ENCODE measurements at places on chromosomes 7 and 10.

- no peak for DNase-seq
Measured at GRCh38 chr7:44235582-44236332, 35.0 kb downstream of the YKT6 start.

GRCh38 chr7:80380957-80381356 lies 130.9 kb downstream of the GNAT3 start:
- DNase-seq, result no peak

- peak; percentile 37 for DNase-seq
Measured at GRCh38 chr10:91493313-91493712, 83.2 kb downstream of the HECTD2 start.

GRCh38 chr10:22097696-22098095 lies 94.2 kb upstream of the DNAJC1 start:
- no peak for DNase-seq

- DNase-seq, result no peak
Measured at GRCh38 chr10:55368467-55368866, 567.4 kb upstream of the PCDH15 start.

GRCh38 chr7:122626785-122627184 lies 72.1 kb downstream of the RNF133 start:
- DNase-seq, result no peak

DNA sequence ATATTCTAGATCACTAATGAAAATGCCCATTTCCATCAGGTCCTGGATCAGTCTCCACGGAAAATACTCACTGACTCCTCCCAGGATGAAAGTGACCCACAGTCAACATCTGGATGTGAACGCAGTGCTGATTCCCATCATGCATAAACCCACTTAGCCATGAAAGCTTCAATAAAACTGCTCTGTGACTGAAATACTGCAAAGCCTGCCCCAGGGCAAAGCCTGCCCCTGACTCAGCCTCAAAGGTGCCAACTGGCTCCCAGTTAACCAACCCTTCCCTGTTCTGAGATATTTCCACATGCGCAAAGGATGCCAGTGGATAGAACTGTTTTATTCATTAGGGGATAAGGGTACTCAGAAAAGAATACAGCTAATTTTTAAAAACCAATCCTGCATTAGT lies 24.0 kb downstream of the OSBPL3 start:
- DNase-seq, result no peak

GRCh38 chr10:62049624-62050345 lies 148.3 kb downstream of the ARID5B start:
- no peak for DNase-seq

- DNase-seq, result no peak
Measured at GRCh38 chr10:127071126-127071525, 125.3 kb downstream of the INSYN2A start.

- DNase-seq, result no peak
Measured at GRCh38 chr10:29493697-29494096, 141.1 kb downstream of the SVIL start.

DNA sequence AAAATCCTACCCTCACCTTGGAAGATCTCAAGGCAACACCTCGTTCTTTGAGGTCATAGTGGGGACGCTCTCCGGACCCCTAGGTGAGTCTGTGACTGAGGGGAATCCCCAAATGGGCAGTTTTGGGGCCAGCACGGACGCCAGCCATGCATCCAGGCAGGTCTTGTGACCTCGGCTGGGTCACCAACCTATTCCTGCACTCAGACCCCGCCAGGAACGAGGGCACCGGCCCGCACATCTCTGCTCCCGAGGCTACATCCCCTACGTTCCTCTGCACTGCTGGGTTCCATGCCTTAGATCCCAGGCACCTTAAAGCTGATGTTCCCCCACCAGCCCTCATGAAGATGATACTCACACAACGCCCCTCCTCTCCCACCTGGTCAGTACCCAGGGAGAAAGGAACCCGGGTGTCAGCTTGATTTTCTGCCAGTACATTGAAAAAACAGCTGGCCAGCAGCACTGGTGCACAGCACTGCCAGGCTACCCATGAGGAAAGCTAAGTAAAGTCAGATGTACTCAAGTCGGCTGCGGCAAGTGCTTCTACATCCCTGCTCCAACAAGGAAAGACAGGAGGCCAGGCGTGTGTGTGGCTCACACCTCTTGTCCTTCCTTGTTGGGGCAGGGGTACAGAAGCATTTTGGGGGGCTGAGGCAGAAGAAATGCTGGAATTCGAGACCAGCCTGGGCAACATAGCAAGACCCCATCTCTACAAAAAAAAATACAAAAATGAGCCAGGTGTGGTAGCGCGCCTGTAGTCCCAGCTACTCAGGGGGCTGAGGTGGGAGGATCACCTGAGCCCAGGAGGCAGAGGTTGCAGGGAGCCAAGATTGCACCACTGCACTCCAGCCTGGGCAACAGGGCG lies 48.1 kb downstream of the DIP2C start:
- no peak for DNase-seq

DNA sequence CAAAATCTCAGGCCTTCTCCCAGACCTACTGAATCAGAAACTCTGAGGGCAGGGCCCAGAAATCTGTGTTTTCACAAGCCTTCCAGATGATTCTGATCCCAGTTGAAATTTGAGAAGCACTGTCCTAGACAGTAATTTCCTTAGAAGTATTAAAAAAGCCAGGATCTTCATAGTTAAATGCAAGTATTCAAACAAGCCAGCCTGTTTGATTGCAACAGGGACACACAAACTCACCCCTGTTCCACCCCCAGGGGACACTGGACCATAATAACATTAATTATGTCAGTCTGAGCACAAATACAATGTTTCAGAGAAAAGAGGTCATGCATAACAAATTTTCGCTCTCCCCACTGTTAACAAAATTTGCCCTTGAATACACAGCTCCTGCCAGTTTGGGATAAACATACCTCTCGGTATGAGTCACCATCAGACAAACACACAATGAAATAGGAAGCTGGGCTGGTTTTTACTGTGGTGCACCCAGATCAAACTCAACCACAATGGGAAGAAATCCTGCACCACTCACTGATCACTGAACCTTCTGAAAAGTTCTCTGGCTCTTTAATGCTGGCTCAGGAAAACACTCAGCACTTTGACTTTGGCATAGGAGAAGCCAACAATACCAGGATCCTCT lies 34.3 kb downstream of the ABLIM1 start:
- no peak for DNase-seq

DNA sequence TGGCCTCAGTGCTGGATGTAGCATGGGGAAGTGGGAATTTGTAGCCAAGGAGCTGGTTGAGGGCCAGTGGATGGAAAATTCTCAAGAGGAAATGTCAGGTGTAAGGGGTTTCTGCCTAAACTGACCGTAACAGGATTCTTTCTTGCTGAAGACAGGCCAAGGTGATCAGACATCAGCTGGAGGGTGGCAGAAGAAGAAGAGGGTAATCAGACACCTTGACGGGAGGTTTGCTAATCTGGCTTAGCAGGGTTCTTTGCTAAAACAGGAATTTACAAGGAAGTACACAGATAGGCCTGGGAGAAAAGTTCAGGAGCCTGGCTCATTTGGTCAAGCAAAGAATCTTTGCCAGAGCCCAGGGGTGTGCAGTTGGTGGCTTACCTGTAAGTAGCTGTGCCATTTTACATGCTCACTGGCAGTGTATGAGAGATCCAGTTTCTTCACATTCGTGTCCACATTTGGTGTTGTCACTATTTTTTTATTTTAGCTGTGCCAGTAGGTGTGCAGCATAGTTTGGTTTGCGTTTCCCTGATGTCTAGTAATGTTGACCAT lies 73.7 kb downstream of the BMPR1A start:
- DNase-seq, result no peak

DNA sequence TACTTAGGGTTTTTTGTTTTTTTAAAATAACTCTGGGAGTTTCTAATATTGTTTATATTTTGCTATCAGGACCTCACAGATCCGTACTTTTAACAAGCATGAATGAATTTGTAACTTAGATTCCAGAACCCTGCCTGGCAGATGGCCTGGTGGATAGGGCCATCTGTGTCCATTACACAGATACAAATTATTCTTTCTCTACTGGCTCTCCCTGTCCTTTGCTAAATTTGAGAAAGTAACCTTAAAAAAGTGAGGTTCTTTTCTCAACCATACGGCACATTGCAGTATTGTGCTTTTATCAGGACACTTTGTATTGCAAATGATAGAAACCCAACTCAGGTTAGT lies 26.6 kb downstream of the LCOR start:
- DNase-seq, result no peak

DNA sequence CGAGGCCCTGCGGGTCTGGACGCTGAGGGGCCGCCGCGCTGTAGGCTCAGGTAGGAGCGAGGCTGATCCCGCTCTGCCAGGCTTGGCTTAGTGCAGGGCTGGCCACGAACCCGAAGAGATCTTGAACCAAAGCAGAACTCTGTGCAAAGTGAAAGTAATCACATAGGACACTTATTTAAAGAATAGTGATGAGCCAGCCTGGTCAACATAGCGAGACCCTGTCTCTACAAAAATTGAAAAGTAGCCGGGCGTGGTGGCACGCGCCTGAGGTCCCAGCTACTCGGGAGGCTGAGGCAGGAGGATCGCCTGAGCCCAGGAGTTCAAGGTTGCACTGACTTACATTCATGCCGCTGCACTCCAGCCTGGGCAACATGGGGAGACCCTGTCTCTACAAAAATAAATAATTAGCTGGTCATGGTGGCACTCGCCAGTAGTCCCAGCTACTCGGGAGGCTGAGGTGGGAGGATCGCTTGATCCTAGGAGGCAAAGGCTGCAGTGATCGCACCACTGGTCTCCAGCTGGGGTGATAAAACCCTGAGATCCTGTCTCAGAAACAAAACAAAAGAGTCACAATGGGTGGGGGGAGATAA lies 541 bp downstream of the ZSCAN25 start:
- peak; percentile 10 for DNase-seq

DNA sequence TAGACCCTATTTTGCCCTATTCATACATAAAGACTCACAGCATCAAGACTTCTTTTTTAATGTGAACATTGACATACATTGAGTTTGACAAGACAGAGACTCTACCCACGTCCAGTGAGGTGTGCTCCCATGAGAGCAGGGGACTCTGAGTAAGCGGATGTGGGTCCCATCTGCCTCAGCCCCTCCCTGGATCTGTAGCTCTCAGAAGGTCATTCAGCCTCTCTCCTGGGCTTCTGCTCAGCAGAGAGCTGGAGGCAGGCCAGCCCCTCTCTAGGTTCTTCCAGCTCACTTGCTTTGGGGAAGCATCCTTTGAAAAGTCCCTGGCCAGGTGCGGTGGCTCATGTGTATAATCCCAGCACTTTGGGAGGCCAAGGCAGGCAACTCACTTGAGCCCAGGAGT lies 146.9 kb upstream of the ZMIZ1 start:
- DNase-seq, result no peak

DNA sequence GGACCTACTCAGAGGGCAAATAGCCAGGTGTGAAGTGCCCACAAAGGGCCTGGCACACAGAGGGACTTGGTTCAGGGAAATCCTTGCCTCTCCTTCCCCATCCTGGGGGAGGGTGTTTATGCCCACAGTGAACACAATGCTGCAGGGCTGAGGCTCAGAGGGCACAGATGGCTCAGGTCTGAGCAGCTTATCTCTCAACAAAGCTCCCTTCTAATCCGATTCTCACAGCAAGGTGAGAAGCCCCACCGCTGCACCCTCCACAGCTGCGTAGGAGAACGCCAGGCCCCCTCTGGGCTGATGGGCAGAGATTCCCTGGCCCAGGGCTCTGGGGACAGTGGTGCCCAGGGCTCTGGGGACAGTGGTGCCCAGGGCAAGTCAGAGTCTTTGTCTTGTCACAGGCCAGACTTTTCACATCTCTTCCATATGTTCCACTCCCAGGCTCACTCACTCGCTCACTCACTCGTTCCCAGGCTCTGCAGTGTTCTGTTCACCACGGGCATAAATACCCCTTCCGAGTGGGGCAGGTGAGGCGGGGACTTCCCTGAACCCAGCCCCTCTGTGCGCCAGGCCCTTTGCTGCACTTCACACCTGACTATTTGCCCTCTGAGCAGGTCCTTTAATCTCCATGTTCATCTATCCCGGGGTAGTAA lies 8.7 kb upstream of the CDHR1 start:
- DNase-seq, result no peak

GRCh38 chr7:131110297-131111080 lies 217.2 kb upstream of the MKLN1 start:
- no peak for DNase-seq

- DNase-seq, result no peak
Measured at GRCh38 chr7:142598297-142598696, 151.0 kb upstream of the PRSS1 start.

GRCh38 chr7:36151921-36152755 lies 916 bp upstream of the EEPD1 start:
- no peak for DNase-seq

- peak; percentile 38 for DNase-seq
Measured at GRCh38 chr7:148598351-148598750, 7.8 kb downstream of the C7orf33 start.

GRCh38 chr10:77547307-77548050 lies 90.1 kb downstream of the KCNMA1 start:
- no peak for DNase-seq

GRCh38 chr7:77913977-77914607 lies 115.5 kb downstream of the PHTF2 start:
- no peak for DNase-seq

DNA sequence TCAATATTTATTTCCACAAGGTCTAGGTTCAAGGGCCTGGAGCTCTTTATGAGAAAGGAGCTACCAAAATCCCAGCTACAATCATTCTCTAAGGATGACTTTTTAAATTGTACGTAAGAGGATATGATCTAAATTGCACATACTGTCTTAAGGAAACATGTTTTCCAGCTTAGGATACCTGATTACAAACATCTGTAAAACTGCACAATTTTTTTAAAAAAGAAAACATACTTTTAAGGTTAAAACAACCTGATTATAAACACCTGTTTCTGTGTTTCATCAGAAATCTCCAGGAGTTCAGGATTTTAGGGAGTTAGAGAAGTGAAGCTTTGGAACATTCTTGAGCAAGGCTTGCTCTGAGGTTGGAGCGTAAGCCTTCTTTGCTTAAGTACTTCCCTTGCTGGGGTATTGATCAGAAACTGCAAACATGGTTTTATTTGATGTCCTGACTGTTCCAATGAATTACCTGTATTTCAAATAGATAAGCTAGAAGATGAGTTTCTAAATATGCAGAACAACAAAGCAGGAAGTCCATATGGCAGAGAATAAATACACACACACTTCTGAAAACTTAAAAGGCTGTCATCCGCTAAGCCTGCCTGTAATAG lies 248.6 kb downstream of the GFRA1 start:
- DNase-seq, result no peak

GRCh38 chr7:78543976-78544375 lies 745.4 kb downstream of the PHTF2 start:
- DNase-seq, result no peak

GRCh38 chr7:139169816-139170215 lies 60.3 kb upstream of the ZC3HAV1 start:
- DNase-seq, result no peak

DNA sequence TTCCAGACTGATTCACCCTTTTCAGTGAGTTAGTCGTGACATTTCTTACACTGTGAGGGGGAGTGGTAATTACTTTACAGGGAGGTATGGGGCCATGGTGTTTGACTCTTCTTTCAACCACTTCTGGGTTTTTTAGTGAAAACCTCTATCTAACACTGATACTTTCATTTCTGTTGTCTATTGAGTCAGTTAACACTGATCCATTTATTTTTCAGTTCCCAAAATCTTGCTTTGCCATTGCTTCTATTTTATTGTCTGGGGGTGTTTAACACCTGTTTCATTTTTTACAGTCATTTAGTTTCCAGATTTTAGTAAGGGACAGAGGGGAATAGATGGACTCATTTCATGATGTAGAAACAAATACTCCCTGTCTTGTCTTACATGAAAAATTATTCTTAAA lies 61.5 kb downstream of the HELLS start:
- no peak for DNase-seq

Data from inflammatory macrophage treated with lipopolysaccharide for 1 hour (primary cell).